Activated CD8-positive, alpha-beta memory T cell treated with anti-CD3 and anti-CD28 coated beads, Interleukin-2, amount 10 ng/mL, durations not matched to agents 7 days and 5 days (primary cell): ENCODE measurements at places on chromosomes 4 and X. TPM values are rescaled to one million over a fixed set of nuclear protein-coding genes. Genes with fewer than 3 reads are reported as not detected.

PRDM8 gene
- 21.7 TPM for total RNA-seq

GLRA2 gene
- not detected for total RNA-seq

PNMA6E gene
- not detected for total RNA-seq

PLP2 gene
- 21.9 TPM for total RNA-seq

PPP3CA gene
- total RNA-seq = 50.9 TPM

CT45A10 gene
- total RNA-seq = not detected

CFAP299 gene
- not detected for total RNA-seq

DNA sequence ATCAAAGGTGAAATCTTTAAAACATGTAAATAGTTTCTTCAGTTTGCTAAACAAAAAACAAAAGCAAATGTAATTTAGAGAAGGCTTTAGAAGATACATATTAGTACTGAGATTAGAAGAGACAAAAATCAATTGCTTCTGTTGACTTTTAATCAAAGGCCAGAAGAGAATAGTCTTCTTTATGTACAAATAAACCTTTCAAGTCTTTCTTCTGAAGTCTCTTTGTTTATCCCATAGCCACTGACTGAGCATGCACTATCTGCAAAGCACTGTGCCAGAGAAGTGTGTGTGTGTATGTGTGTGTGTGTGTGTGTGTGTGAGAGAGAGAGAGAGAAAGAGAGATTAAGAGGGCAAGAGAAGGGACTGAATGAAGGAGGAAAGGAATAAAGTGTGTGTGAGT is 198.4 kb downstream of the GLUD2 start:
- no peaks in the 10 kb centered on the region for H3K27me3 ChIP-seq
- no peak overlapping the region for H3K4me3 ChIP-seq
- H3K36me3 ChIP-seq = no peaks in the 10 kb centered on the region
- no peak for DNase-seq
- H3K4me1 ChIP-seq = no peaks in the 10 kb centered on the region

- peaks cover 2% of the 10 kb centered on the region for H3K36me3 ChIP-seq
- DNase-seq = no peak
- H3K27ac ChIP-seq = peak overlapping the region; percentile 15
- no peak overlapping the region for H3K4me3 ChIP-seq
Observed at GRCh38 chrX:39873117-39873516, 224.6 kb downstream of the BCOR start.

DNA sequence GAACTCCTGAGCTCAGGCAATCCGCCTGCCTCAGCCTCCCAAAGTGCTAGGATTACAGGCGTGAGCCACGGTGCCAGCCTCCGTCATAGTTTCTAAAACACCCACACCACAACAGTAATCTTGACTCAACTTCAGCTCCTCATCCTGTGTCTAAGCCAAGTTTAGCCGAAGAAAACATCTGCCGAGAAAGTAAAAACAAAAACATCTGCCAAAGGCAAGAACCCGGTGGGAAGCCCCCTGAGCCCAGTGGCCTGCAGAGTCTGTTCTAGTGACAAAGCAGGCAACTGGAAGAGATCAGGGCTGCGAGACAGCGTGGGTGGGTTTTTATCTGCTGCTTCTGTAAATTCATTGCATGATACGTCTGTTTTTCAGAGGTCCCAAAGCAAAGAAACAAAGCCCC is 26.6 kb upstream of the CD99 start:
- no peaks in the 10 kb centered on the region for H3K4me1 ChIP-seq
- H3K27ac ChIP-seq = no peak overlapping the region
- no peaks in the 10 kb centered on the region for H3K36me3 ChIP-seq
- DNase-seq = no peak

GRCh38 chrX:129678614-129679195 is 23.9 kb upstream of the APLN start:
- peak overlapping the region; percentile 48 for H3K4me3 ChIP-seq
- H3K27ac ChIP-seq = no peak overlapping the region
- H3K27me3 ChIP-seq = peaks cover 6% of the 10 kb centered on the region

DNA sequence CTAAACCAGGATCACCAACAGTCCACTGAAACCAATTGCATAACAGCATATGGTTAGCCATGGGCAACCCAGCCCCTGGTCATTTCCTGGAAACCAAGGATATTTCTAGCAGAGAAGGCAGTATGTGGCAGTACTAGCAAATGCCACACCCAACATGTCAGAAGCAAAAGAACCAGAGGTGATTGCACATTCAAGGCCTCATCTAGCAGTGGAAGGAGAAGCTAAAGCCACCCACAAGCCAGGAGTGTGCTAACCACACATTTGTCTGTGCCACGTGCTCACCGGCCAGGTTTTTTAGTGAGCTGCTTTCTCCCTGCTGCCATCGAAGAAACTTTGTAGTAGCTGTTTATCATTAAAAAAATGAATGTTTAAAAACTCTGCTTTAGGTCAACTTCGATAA is 42.0 kb downstream of the TEC start:
- no peaks in the 10 kb centered on the region for H3K27me3 ChIP-seq
- H3K27ac ChIP-seq = no peak overlapping the region
- DNase-seq = no peak
- no peak overlapping the region for H3K4me3 ChIP-seq
- peaks cover 7% of the 10 kb centered on the region for H3K36me3 ChIP-seq

- H3K36me3 ChIP-seq = no peaks in the 10 kb centered on the region
- H3K27me3 ChIP-seq = peaks cover 7% of the 10 kb centered on the region
- no peak for DNase-seq
- no peak overlapping the region for H3K4me3 ChIP-seq
Observed at GRCh38 chrX:17605676-17606075, 131.6 kb upstream of the SCML1 start.

DNA sequence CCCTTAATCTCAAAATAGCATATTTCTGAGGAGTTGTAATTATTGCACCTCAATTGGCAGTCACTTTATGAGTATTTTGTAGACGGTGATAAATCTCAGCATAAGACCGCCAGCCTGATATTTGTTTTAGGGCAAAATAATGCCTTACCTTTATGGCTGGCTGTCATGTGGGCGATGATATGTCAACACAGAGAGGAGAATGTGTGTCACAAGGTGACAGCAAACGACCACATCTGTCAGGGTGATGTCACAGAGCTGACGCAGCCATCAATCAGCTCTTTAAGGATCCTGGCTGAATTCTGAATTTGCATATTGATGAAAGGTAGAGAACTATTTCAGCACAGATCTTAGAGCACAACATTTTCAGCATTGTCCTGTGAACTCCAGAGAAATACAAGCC is 209.7 kb downstream of the CEP135 start:
- H3K4me1 ChIP-seq = no peaks in the 10 kb centered on the region
- H3K27me3 ChIP-seq = no peaks in the 10 kb centered on the region
- no peaks in the 10 kb centered on the region for H3K36me3 ChIP-seq
- H3K27ac ChIP-seq = no peak overlapping the region

DNA sequence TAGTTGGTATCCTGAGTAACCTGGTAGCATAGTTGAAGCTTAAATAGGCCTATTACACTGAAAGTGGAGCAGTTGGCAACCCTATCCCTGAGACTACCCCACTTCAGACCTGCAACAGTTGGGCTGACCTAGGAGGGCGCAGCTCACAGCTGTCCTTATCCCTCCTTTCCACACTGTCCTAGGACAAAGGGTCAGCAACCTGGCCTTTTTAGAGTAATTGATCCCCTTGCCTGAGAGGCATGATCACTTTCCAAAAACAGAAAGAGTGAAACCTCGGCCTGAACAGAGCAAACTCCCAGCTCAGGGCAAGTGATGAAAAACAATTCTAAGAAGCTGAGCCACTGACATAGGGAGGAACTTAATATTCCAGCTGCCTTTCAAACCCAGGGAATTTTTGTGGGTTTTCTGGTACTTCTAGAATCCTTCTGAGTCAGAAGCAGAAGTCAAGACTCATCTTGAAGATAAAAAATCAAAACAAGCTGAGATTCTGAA is 94.9 kb upstream of the MYOZ2 start:
- H3K4me1 ChIP-seq = peaks cover 21% of the 10 kb centered on the region
- H3K4me3 ChIP-seq = no peak overlapping the region

DNA sequence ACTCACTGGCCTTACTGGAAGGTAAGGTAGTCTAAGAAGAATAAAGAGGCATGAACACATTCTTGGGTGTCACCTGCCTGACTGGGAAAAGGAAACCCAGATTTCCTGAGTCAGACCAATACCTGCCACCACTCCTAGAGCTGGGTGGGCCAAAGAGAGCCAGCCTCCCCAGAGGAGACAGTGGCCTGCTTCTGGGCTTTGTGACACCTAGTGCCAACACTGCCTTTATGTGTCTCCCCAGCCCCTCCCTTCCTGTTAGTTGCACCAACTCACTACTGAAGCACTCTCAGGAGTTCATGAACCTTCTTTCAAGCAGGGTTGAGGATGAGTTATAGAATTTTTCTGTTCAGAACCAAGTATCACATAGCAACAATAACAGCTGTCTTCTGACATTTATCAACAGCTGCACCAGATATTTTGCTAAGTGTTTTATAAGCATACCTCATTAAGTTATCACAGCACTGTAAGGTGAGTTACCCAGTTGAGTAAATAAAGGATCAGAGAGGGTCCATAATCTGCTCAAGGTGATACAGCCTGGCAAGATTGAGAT is 77.6 kb upstream of the ETNPPL start:
- DNase-seq = no peak
- peaks cover 14% of the 10 kb centered on the region for H3K27me3 ChIP-seq
- no peak overlapping the region for H3K4me3 ChIP-seq
- H3K4me1 ChIP-seq = no peaks in the 10 kb centered on the region
- no peak overlapping the region for H3K27ac ChIP-seq

- no peaks in the 10 kb centered on the region for H3K4me1 ChIP-seq
- no peak for DNase-seq
- no peaks in the 10 kb centered on the region for H3K27me3 ChIP-seq
- no peaks in the 10 kb centered on the region for H3K36me3 ChIP-seq
- no peak overlapping the region for H3K27ac ChIP-seq
- H3K4me3 ChIP-seq = no peak overlapping the region
Observed at GRCh38 chr4:114481856-114482255, 116.8 kb upstream of the UGT8 start.

DNA sequence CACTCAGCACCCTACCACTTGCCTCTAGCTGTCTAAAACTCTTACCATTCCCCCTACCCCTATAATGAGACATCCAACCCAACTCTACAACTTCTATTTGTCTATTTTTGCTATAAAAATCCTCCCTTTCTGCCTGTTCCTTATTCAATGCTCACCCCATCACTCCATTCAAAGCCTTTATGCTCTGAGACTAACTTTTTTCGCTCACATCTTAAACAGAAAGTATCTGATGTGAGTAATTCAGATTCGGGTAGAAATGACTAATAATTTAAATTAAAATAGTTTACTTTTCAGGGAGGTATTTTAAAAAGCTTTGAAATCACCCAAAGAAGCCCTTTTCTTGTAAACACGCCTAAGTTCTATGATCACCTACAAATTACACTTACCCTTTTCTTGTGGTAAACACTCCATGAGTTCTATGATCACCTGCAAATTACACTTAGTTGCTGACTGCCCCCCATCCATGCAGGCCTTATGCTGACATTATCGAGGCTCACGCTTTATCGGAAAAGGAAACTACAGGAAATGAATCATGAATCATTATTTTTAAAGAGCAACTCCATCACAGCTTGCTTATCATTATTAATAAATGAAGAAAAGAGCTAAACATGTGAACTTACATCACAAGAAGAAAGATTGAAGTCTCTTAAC is 168.7 kb upstream of the PPP1R2C start:
- peak overlapping the region; percentile 75 for H3K4me3 ChIP-seq
- peaks cover 3% of the 10 kb centered on the region for H3K36me3 ChIP-seq
- DNase-seq = no peak
- H3K4me1 ChIP-seq = peaks cover 76% of the 10 kb centered on the region

- H3K36me3 ChIP-seq = no peaks in the 10 kb centered on the region
- no peaks in the 10 kb centered on the region for H3K4me1 ChIP-seq
- no peaks in the 10 kb centered on the region for H3K27me3 ChIP-seq
- H3K4me3 ChIP-seq = no peak overlapping the region
- no peak overlapping the region for H3K27ac ChIP-seq
- no peak for DNase-seq
Observed at GRCh38 chr4:118018381-118019145, 15.7 kb upstream of the NDST3 start.

GRCh38 chr4:53713767-53714166 is 122.5 kb upstream of the LNX1 start:
- no peaks in the 10 kb centered on the region for H3K4me1 ChIP-seq
- DNase-seq = no peak
- peaks cover 3% of the 10 kb centered on the region for H3K27me3 ChIP-seq
- H3K4me3 ChIP-seq = no peak overlapping the region
- no peaks in the 10 kb centered on the region for H3K36me3 ChIP-seq

GRCh38 chr4:41363384-41363981 is 106.8 kb downstream of the UCHL1 start:
- H3K27me3 ChIP-seq = peaks cover 44% of the 10 kb centered on the region
- no peak overlapping the region for H3K27ac ChIP-seq
- H3K36me3 ChIP-seq = no peaks in the 10 kb centered on the region
- H3K4me3 ChIP-seq = no peak overlapping the region

- no peaks in the 10 kb centered on the region for H3K4me1 ChIP-seq
- no peak for DNase-seq
- no peak overlapping the region for H3K4me3 ChIP-seq
- no peak overlapping the region for H3K27ac ChIP-seq
- no peaks in the 10 kb centered on the region for H3K36me3 ChIP-seq
- H3K27me3 ChIP-seq = no peaks in the 10 kb centered on the region
Observed at GRCh38 chr4:93981594-93981993, 153.0 kb downstream of the ATOH1 start.

GRCh38 chr4:99202536-99202935 is 16.5 kb downstream of the ADH6 start:
- DNase-seq = no peak
- H3K4me3 ChIP-seq = no peak overlapping the region
- H3K36me3 ChIP-seq = no peaks in the 10 kb centered on the region
- H3K27ac ChIP-seq = no peak overlapping the region
- H3K27me3 ChIP-seq = no peaks in the 10 kb centered on the region

DNA sequence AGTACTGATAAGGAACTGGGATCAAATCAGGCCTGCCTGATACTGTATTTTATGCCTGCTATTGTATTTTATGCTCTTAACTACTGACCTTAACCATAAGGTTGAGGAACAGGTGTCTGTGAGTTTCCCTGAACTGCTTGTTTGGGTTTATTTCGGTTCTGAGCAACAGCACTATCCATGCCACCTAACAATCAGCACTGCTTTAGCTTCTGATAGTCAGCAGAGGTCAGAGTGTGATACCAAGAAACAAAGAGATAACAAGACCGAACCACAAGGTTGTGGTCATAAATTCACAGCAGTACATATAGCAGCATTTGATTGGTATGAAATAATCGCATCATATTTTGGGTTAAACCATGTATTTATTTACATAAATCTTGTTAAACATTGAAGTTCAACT is 362.2 kb downstream of the FGF13 start:
- no peaks in the 10 kb centered on the region for H3K27me3 ChIP-seq
- no peaks in the 10 kb centered on the region for H3K36me3 ChIP-seq
- H3K4me1 ChIP-seq = no peaks in the 10 kb centered on the region
- H3K4me3 ChIP-seq = no peak overlapping the region
- H3K27ac ChIP-seq = no peak overlapping the region
